ENCODE measurements at places on chromosomes 2 and 18.

GRCh38 chr2:150188800-150189199, 298.7 kb downstream of the RND3 start:
- no peak for DNase-seq

DNA sequence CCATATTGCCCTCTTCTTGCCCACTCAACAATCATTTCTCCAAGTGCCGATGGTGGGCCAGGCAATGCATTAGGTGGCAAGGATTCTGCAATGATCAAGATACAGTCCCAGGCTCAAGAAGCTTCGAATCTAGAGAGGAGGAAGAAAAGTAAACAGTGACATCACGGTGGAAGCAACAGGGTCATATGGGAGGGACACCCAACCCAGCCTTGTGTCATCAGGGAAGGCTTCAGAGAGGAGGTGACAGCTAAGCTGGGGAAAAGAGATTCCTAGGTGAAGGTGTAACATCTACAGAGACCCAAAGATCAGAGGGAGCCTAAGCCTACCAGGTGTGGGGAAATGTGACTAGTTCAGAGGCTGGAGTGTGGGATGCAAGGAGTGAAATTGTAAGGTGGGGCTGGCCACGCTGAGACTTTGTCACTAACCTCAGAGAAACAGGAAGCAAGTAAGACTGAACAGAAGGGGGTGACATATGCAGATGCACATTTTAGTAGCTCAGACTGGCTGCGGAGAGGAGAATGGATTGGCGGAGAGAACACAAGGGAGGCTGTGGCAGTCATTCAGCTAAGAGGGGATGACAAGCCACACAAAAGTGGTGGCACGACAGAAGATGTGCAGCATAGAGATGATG, 104.9 kb downstream of the ANKRD44 start:
- DNase-seq: peak; percentile 71

- DNase-seq: no peak
These were observed 69.1 kb downstream of the EHD3 start for GRCh38 chr2:31302940-31303563.

DNA sequence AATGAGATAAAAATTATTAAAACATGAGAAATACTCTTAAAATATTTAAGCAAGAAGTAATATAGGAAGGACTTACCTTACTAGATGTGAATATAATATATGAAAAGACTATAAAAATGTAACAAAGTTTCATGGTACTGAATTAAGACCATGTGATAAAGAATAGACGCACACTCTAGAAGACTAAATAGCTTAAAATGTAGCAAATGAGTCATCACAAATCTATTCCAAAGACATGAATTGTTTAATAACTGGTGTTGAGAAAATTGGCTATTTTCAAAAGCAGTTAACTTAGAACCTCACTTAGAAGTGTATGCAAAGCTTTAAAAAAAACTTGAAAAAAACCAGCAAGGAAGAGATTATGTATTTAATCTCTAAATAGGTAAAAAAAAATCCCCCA, 64.1 kb downstream of the POLE4 start:
- no peak for DNase-seq

GRCh38 chr2:219969508-219969907, 342.1 kb downstream of the SLC4A3 start:
- DNase-seq: no peak

- no peak for DNase-seq
These were observed 14.7 kb downstream of the CUL3 start for GRCh38 chr2:224570328-224570993.

GRCh38 chr2:99784946-99785345, 295.1 kb upstream of the REV1 start:
- DNase-seq: no peak

DNA sequence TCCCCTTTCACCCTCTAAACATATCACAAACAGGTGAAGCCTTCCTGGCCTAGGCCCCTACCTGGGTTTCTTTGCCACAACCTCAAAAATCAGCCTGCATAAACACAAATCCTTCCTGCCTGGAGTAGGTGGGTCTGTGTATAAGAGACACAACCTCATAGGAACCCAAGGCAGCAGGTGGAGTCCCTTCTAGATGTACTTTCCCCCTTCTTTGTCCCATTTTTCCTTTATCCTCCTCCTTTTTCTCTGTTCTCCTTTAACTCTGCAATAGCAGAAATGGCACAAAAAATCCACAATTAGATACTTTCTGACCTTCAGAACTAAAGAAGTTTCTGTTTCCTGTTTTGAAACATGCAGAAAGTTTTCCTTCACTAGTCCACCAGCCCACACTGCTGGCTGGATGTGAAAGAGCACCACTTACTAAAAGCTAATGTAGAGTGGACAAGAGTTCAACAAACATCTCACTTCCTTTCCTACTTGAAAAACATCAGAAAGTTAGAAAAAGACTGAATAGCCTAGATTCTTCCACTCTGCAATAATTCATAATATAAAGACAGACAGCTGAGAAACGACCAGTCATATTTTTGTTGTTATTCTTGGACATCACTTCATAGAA, 11.2 kb downstream of the SLC40A1 start:
- no peak for DNase-seq

DNA sequence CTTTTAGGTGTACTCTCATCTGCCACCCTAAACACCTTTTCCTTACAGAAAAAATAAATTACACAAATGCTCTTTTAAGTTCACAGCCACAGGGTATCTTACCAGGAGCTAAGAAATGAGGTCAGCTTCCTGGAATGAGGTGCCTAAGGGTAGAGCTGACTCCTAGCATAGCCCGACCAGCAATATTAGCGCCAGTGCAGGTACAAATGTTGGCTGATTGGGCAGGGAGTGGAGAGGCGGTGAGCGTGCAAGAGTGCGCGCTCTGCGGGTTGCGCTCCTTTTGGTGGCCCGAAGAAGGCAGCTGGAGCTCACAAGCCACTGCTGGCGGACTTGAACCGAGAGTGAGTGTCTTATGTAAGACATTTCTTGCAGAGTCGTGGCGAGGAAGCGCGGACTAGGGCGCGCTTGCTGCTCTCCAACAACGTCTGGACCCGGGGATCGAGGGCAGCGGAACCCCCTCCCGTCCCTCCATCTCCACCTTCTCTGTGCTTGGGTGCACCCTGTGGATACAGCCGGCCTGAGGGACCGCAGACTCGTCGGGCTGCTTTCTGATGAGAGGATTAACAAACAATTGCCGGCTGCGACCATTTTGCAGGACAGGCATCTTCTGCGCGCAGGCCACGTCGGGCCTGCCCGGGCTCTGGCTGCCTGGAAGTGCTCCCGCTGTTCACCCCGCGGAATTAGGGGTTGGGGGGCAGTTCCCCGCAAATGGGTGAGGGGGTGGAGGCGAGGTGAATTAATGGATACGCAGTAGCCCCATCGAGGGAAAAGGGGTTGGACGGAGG, 17.3 kb downstream of the BOLA3 start:
- DNase-seq: peak; percentile 45

All from activated CD8-positive, alpha-beta memory T cell treated with anti-CD3 and anti-CD28 coated beads, Interleukin-2, amount 50 U/mL, for 48 hours (primary cell).